ENCODE measurements at places on chromosomes 16 and 17. TPM values are rescaled to one million over a fixed set of nuclear protein-coding genes. Genes with fewer than 3 reads are reported as not detected.
A peak's percentile ranks its signal among the peaks of the same experiment; 100 is the strongest.

The DLX4 gene
- not detected for total RNA-seq

The MAF gene
- total RNA-seq, result 11.9 TPM

The KRT33A gene
- total RNA-seq, result not detected

The HOXB7 gene
- 4.1 TPM for total RNA-seq

The GALK1 gene
- total RNA-seq, result 27.5 TPM

The TP53TG3C gene
- total RNA-seq, result not detected

The EVI2B gene
- 9.8 TPM for total RNA-seq

The EVPL gene
- 9.7 TPM for total RNA-seq

The KRT31 gene
- not detected for total RNA-seq

DNA sequence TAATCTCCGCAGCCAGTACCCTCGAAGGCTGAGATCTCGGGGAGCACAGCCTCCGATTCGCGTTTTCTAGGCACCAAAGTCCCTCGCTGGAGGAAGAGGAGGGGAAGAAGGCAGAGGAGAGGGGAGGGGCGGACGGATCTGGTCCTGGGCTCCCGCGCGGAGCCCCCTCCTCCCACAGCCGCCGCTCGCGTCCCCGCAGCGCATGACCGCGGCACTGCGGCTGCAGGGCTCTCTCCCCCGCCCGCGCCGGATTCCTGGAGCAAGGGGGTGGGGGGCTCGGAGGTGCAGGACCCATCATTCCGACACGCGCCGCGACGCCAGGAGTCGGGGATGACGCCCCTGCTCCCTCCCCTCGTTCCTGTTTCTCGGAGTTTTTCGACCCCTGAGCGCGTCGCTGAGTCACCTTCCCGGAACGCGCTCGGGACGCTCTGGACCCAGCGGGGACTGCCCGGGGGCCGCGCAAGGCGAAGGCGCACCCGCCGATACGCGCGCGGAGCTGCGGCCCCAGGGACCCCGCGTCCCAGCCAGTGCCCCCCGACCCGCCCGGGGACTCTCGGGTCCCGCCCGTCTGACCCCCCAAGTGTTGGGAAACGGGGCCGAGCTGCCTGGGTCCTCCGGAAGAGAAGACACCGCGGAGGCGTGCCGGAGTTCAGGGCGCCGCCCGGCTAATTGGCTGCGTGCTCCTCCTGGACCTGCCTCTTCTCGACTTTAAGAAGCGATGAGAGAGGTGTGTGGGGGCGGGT, 1.4 kb upstream of the SPHK1 start:
- peak overlapping the region; percentile 87 for H3K27ac ChIP-seq
- H3K36me3 ChIP-seq, result no peaks in the 10 kb centered on the region
- peaks cover 52% of the 10 kb centered on the region for H3K4me1 ChIP-seq

DNA sequence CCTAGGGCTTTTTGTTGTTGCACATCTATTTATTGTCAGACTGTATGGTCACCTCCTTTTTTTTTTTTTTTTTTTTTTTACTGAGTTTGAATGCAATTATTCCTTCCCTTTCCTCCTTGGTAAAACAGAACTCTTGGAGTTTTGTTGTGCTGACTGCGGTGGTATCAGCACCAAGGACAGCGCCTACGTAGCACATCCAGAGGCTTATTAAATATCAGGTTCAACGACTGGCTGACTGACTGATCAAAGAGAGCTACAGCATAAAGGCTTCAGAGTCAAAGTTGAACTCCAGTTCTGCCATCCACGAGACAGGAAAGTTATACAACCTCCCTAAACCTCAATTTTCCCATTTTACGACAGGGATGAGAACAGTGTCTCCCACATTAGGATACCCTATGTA, 86.1 kb upstream of the RBFOX1 start:
- no peak for DNase-seq
- no peak overlapping the region for H3K27ac ChIP-seq
- no peaks in the 10 kb centered on the region for H3K4me1 ChIP-seq
- H3K36me3 ChIP-seq, result no peaks in the 10 kb centered on the region
- H3K27me3 ChIP-seq, result no peaks in the 10 kb centered on the region
- no peak overlapping the region for H3K4me3 ChIP-seq

- H3K36me3 ChIP-seq, result no peaks in the 10 kb centered on the region
- H3K4me1 ChIP-seq, result peaks cover 17% of the 10 kb centered on the region
- peak overlapping the region; percentile 54 for H3K4me3 ChIP-seq
- H3K27ac ChIP-seq, result peak overlapping the region; percentile 98
- H3K27me3 ChIP-seq, result no peaks in the 10 kb centered on the region
- no peak for DNase-seq
Measured at GRCh38 chr17:80453998-80454556, 22.3 kb downstream of the NPTX1 start.

DNA sequence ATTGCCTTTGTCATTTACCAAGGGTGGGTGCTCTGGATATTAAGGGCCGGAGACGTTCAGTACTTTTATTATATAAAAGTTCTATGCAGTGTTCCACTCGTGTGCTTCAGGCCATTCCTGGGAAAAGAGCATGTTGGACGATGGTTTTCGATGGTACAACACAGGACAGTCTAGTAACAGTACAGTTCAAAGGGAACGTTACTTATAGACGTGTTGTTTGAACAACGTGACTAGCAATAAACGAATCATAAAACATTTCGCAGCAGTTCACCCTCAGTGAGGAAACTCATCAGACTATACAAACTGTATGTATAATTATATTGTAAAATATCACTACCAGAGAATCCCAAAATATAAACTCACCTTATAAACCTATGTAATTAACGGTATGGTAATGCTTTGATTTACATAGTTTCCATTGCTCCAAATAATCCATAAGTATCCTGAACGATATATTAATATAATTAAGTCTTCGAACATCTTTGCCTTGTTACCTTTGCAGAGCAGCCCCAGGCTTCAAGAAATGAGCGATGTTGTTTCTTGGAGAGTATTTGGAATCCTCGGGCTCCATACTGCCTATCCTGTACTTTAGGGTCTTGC, 589 bp downstream of the NMT1 start:
- H3K36me3 ChIP-seq, result no peaks in the 10 kb centered on the region
- H3K27ac ChIP-seq, result peak overlapping the region; percentile 83
- no peaks in the 10 kb centered on the region for H3K27me3 ChIP-seq

GRCh38 chr17:80460429-80460834, 16.0 kb downstream of the NPTX1 start:
- H3K36me3 ChIP-seq, result no peaks in the 10 kb centered on the region
- H3K27me3 ChIP-seq, result peaks cover 15% of the 10 kb centered on the region
- H3K27ac ChIP-seq, result no peak overlapping the region
- H3K4me3 ChIP-seq, result no peak overlapping the region

GRCh38 chr16:17245776-17246175, 225.0 kb downstream of the XYLT1 start:
- no peaks in the 10 kb centered on the region for H3K27me3 ChIP-seq
- DNase-seq, result no peak
- no peak overlapping the region for H3K27ac ChIP-seq
- no peak overlapping the region for H3K4me3 ChIP-seq

GRCh38 chr17:76789235-76789788, 51.4 kb downstream of the MFSD11 start:
- no peak overlapping the region for H3K4me3 ChIP-seq
- H3K27me3 ChIP-seq, result no peaks in the 10 kb centered on the region
- DNase-seq, result no peak
- no peak overlapping the region for H3K27ac ChIP-seq
- peaks cover 14% of the 10 kb centered on the region for H3K4me1 ChIP-seq
- H3K36me3 ChIP-seq, result peaks cover 15% of the 10 kb centered on the region

DNA sequence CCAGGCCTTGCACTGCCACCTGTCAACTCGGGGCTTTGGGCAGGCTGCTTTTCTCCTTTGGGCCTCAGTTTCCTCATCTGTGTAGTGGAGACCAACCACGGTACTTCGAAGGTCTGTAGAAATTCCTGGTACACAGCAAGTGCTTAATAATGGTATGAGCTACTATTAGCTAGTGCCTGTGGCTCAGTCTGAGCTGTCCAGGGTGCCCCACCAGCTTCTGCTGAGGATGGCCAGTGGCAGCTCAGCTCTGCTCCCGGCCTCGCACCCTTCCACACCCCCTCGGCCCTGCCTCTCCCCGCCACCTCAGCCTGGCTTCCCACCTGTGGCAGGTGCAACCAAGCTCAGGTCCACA, 26.2 kb upstream of the PLCG2 start:
- peak overlapping the region; percentile 61 for H3K27ac ChIP-seq
- H3K4me3 ChIP-seq, result no peak overlapping the region
- no peak for DNase-seq
- H3K36me3 ChIP-seq, result no peaks in the 10 kb centered on the region
- peaks cover 30% of the 10 kb centered on the region for H3K4me1 ChIP-seq
- H3K27me3 ChIP-seq, result no peaks in the 10 kb centered on the region

DNA sequence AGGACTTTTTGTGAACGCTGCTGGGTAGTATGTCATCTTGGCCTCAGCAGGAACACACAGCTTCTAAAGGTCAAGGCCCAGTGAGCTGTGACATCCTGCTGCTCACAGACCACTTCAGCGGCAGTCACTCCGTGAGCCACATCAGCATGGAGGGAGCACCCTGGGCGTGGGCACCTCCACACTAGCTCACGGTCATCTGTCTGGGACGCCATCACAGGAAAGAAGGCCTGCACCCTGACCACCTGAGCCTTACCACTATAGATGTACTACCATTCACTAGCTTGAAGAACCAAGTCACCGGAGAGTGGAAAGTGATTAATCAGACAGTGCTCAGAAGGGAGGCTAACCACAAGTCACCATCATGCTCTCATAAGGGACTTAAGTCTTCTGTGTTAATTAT, 3.3 kb downstream of the AXIN1 start:
- H3K27ac ChIP-seq, result no peak overlapping the region
- peaks cover 33% of the 10 kb centered on the region for H3K36me3 ChIP-seq
- no peak overlapping the region for H3K4me3 ChIP-seq
- DNase-seq, result no peak
- peaks cover 39% of the 10 kb centered on the region for H3K4me1 ChIP-seq

DNA sequence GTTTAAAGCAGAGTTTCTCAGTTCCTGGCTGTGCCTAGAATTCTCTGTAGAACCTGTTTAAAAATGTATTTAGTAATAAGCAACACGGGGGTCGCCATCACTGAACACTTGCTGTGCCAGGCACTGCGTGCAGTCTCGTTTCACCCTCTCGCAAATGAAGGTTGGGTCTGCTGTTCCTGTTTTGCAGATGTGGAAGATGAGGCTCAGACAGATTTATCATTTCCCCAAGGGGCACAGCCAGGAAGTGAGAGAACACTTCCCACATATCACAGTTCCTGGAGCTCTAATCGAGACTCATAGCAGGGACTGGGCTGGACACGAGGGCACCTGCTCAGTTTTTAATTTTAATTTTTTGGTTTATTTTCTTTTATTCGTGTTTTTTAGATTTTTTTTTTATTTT, 122.7 kb downstream of the ABCC6 start:
- no peak overlapping the region for H3K27ac ChIP-seq
- DNase-seq, result no peak
- no peak overlapping the region for H3K4me3 ChIP-seq
- no peaks in the 10 kb centered on the region for H3K27me3 ChIP-seq
- peaks cover 17% of the 10 kb centered on the region for H3K4me1 ChIP-seq

GRCh38 chr17:32755045-32755805, 121.7 kb downstream of the MYO1D start:
- H3K27me3 ChIP-seq, result no peaks in the 10 kb centered on the region
- peak; percentile 85 for DNase-seq
- peaks cover 3% of the 10 kb centered on the region for H3K36me3 ChIP-seq
- H3K27ac ChIP-seq, result no peak overlapping the region
- no peak overlapping the region for H3K4me3 ChIP-seq

- H3K36me3 ChIP-seq, result no peaks in the 10 kb centered on the region
- H3K4me1 ChIP-seq, result peaks cover 19% of the 10 kb centered on the region
- no peak overlapping the region for H3K27ac ChIP-seq
- no peaks in the 10 kb centered on the region for H3K27me3 ChIP-seq
Measured at GRCh38 chr17:21098934-21099689, 27.7 kb upstream of the DHRS7B start.

- H3K4me1 ChIP-seq, result peaks cover 35% of the 10 kb centered on the region
- H3K27me3 ChIP-seq, result no peaks in the 10 kb centered on the region
- H3K36me3 ChIP-seq, result no peaks in the 10 kb centered on the region
- no peak for DNase-seq
- no peak overlapping the region for H3K4me3 ChIP-seq
Measured at GRCh38 chr16:1168837-1169236, 15.9 kb downstream of the CACNA1H start.

DNA sequence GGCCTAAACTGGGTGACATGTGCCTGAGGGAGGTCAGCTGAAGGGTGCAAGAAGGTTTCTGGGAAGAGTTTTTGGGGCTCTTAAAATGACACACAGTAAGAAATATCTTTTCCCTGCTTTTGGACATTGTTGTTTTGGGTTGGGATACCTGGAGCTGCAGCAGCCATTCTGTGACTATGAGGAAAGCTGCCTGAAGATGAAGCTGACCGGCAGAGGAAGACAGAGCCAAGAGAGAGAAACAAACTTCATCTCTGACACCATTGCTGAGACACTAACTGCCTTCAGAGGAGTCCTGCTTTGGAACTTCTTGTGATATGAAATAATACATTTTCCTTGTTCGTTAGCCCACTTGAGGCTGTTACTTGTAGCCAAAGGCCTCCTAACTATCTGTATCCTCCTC, 8.8 kb upstream of the WNT3 start:
- no peaks in the 10 kb centered on the region for H3K27me3 ChIP-seq
- no peak for DNase-seq
- no peak overlapping the region for H3K27ac ChIP-seq
- H3K4me1 ChIP-seq, result no peaks in the 10 kb centered on the region

DNA sequence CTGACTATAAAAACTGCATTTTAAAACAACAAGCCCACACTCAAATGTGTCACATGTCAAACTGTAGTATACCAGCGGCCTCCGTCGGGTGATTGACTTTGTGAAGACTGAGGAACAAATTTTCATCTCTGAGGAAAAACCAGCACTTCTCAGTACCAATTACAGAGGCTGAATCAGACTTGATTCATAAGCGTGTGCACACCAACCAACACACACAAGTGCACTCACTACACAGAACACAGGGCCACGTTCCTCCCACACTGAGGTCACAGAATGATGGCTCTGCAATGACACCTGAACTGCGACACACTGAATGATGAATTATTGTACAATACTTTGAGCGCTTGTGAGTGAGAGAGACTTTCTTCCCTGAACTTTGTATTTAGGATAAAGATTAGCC, 29.6 kb downstream of the XPO6 start:
- H3K27me3 ChIP-seq, result no peaks in the 10 kb centered on the region
- no peak overlapping the region for H3K4me3 ChIP-seq
- DNase-seq, result no peak
- H3K27ac ChIP-seq, result no peak overlapping the region
- H3K4me1 ChIP-seq, result peaks cover 73% of the 10 kb centered on the region
- peaks cover 16% of the 10 kb centered on the region for H3K36me3 ChIP-seq

All from stomach (tissue), 19 donors.